Activated CD4-positive, alpha-beta T cell treated with anti-CD3 and anti-CD28 coated beads for 24 hours (primary cell): ENCODE measurements at places on chromosomes 5 and 9.

DNA sequence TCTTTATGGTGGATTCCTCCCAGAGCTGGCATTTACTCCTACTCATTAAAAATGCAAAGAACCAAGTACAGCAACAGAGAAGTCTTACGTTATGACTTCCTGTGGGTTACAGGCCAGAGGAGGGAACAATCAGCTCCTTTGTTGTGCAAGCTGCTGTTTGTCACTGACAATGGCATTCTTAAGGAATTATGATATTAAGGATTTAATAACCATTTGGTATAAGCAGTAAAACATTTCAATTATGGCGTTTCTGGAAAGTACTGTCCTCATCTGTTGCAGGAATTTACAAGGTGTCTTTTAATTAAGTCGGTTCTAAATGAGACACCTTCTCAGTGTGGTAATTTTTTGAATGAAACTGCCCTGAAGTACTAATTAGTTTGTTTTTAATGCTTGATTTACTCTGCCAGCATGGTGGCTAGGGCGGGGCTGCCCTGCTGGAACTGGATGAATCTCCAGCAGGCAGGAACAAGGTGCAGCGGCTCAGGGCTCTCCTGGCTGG is 49.1 kb upstream of the VDAC1 start:
- DNase-seq = no peak

GRCh38 chr9:100525563-100525962 is 52.3 kb upstream of the CAVIN4 start:
- no peak for DNase-seq

GRCh38 chr9:94140791-94141790 is 56.8 kb downstream of the PTPDC1 start:
- no peak for DNase-seq

- DNase-seq = no peak
Measured at GRCh38 chr5:164649266-164649665, 1143.8 kb downstream of the MAT2B start.

- DNase-seq = peak; percentile 38
Measured at GRCh38 chr9:36486933-36487481, 85.7 kb upstream of the MELK start.

GRCh38 chr5:1479581-1480188 is 34.4 kb upstream of the SLC6A3 start:
- DNase-seq = no peak

DNA sequence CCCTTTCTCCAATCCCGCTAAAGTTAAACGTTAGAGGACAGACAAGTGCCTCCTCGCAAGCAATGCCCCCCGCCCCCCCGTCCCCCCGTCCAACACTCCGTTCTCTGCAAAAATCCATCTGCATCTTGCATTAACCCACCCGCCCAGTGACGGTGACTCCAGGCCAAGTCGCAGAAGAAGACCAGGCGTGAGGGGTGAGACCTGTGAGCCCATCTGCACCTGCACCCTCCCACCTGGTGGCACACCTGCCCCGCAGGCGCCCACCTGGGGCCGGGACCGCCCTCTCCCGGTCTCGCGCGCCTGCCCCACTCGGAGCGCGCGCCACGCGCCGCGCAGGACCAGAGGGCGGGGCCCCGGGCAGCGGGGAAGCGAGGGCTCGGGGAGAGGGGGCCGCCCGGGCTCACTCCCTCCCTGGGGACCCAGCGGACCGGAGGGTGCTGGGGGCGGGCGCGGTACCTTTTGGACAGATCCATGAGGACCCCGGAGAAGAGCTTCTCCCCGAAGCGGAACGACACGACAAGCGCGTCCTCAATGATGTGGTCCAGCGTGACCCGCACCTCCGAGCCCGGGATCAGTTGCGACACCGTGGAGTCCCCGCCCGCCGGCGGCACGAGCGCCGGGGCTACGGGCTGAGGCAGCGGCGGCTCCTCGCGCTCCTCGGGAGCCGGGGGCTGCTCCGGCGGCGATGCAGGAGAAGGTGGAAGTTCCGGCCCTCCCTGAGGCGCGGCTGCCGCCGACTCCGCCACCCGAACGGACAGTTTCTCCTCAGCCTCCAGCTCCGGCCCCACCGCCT is 705 bp downstream of the PWWP2A start:
- DNase-seq = peak; percentile 18

- no peak for DNase-seq
Measured at GRCh38 chr5:143946837-143947236, 134.9 kb downstream of the HMHB1 start.

GRCh38 chr5:159543326-159543725 is 213.0 kb upstream of the IL12B start:
- DNase-seq = no peak

GRCh38 chr5:61030163-61030482 is 85.1 kb downstream of the NDUFAF2 start:
- no peak for DNase-seq

DNA sequence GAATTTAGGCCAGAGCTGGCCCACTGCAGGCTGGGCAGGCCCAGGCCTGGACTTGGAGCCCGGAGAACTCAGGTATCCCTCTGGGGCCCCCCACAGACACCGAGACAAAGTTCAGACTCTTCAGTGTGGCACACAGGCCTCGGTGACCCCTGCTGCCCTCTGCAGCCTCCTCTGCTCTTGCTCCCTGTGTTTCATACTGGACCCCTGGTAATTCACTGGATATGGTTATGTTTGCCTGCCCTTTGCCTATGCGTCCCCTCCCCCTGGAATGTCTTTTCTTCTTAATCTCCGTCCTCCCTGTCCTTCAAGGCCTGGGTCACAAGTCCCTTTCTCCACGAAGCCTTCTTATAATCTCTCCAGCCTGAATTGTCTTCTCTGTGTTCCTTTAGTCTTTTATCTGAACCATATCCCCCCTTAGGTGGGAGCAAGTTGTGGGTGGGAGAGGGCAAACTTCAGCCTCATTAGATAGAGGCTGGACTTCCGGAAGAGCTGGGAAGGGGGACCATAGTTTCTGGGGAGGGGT is 30.1 kb downstream of the GSN start:
- no peak for DNase-seq

DNA sequence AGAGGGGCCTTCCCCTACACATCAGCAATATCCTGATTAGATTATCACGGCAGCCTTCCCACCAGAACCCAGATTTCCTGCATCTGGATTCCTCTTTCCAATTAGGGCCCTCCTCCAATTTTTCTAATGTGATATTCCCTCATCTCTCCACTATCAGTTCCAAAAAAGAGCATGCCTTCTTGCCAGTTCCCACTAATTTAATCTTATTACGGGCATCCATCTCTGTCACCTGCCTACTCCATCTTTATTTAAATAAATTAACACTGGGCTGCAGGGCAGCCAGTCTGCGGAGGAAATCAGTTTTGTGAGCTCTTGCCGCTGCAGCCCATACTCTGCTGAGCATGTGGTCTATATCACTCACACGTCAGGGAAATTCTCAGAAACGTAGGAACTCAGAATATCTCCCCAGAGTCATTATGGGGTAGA is 16.6 kb upstream of the FBP2 start:
- DNase-seq = no peak

- no peak for DNase-seq
Measured at GRCh38 chr5:72387985-72388384, 67.8 kb downstream of the PTCD2 start.

- DNase-seq = no peak
Measured at GRCh38 chr9:138060881-138061280, 183.3 kb downstream of the CACNA1B start.

- peak; percentile 17 for DNase-seq
Measured at GRCh38 chr5:108728566-108729241, 19.0 kb upstream of the FER start.

GRCh38 chr5:132104556-132104955 is 31.0 kb downstream of the CSF2 start:
- no peak for DNase-seq

DNA sequence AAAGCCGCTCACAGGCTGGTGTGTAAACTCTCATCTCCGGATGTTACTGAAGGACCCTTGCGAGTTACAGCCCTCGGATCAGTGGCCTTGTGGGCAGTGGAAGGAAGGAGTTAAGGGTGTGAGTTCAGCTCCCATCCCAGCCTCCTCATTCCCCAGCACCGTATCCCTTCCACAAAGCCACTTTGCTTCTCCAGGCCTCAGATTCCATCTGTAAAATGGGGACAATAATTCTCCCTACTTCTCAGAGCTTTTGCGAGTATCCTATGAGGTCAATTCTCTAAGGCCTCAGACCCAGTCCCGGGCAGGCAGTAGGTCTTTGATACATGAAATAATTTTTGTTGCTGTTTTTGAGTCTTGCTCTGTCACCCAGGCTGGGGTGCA is 141.3 kb downstream of the C9orf50 start:
- DNase-seq = no peak
